ENCODE measurements at places on chromosomes 5 and 9.
A peak's percentile ranks its signal among the peaks of the same experiment; 100 is the strongest.

GRCh38 chr5:172445866-172446265, 8.5 kb downstream of the SH3PXD2B start:
- no peak for DNase-seq

DNA sequence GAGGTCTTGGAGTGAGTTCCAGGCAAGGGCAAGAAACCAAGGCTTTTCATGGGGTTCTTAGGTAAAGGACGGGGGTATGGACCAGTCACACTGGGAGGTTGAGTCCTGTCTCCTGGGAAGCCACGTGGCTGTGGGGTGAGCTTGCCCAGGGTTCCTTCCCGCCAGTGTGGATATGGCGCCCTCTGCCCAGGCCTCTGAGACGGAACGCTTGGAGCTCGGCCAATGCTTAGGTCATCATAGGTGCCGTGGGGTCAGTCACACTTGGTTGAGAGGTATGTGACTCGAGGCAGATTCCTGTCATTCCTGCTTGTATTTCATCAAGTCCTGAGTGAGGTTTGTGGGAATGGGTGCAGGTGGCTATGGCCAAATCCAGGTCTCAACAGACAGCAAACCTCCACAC, 46.2 kb downstream of the TENT4A start:
- peak; percentile 73 for DNase-seq

DNA sequence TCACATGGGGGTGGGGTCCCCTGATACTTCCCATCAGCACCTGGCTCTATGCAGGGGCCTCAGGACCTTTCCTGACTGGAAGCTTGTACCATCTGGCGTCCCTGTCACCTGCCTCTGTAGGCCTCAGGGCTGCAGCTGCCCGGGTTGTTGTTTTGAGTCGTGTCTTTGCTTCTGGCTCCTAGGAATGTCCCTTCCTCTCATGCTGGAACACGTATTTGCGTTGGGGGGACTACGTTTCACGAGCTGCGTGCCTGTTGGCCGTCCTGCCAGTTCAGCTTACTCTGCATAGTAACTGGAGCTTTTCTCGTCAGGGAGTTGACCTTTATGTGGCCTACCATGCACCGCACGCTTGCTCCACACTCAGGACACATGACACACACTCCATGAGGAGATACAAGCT, 54.9 kb upstream of the IRX4 start:
- no peak for DNase-seq

DNA sequence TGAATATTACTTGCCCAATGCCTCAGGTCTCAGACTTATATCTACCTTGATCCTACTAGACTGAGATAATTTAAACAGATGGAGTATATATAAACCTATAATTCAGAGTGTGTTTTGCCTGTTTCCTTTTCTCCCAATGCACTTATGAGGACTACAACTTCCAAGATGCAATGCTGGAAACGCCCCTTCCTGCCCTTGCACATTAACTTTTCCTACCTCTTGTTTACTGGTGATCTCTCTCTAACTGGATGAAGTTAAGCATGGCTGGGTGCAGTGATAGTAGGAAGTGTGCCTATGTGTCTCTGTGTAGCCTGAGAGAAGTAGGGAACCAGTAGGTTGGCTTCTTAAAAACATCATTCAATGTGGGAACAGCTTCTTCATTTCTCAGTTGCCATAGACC, 115.2 kb downstream of the SVEP1 start:
- no peak for DNase-seq

- DNase-seq = peak; percentile 10
Observed at GRCh38 chr5:64811050-64811640, 42.4 kb downstream of the CWC27 start.

All from urothelium cell line (cell line).